Activated T-helper 9 cell treated with anti-CD3 and anti-CD28 coated beads, Interleukin-2, amount 50 U/mL, for 16 hours (primary cell): ENCODE measurements at places on chromosomes 5 and 9.

DNA sequence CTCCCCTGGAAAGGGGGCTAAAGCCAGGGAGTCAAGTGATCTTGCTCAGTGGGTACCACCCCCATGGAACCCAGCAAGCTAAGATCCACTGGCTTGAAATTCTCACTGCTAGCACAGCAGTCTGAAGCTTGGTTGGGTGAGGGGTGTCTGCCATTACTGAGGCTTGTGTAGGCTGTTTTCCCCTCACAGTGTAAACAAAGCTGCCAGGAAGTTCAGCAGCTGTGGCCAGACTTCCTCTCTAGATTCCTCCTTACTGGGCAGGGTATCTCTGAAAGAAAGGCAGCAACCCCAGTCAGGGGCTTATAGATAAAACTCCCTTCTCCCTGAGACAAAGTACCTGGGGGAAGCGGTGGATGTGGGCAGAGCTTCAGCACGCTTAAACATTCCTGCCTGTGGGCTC lies 17.1 kb upstream of the EPB41L4A start:
- DNase-seq = no peak

- peak; percentile 79 for DNase-seq
Measured at GRCh38 chr5:157265714-157266285, at the start of gene CYFIP2. CYFIP2 (plus strand) TSS chr5:157266123; CDS start chr5:157285362, 19,239 bp downstream.

DNA sequence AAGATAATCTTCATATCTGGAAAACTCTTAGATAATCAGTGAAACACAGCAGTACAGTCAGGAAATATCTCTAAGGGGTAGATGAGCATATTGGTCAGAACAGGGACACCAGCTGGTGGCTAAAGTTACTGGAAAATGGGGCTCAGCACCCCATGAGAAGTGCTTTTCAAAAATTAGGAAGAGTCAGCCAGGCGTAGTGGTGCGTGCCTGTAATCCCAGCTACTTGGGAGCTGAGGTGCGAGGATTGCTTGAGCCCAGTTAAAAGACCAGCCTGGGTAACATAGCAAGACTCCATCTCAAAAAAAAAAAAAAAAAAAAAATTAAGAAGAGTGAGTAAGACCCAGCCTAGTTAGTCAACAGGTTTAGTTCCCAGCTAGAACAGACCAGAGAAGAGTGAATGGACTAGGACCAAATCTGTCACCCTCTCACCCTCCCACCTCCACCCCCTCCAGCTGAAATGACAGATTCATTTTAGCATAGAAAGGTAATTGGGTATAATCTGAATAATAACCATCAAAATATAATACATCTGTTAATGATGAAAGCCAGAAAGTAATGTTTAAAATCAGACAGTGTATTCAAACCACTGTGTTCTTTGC lies 120.9 kb downstream of the CDC42SE2 start:
- DNase-seq = peak; percentile 40

GRCh38 chr5:139091439-139092156 lies 106.6 kb downstream of the SIL1 start:
- no peak for DNase-seq

GRCh38 chr5:124880903-124881697 lies 134.7 kb upstream of the ZNF608 start:
- DNase-seq = no peak

- no peak for DNase-seq
Measured at GRCh38 chr9:36031774-36032555, 4.7 kb upstream of the RECK start.

GRCh38 chr5:3024554-3024953 lies 273.1 kb upstream of the IRX2 start:
- no peak for DNase-seq

GRCh38 chr5:37668524-37669047 lies 171.3 kb downstream of the GDNF start:
- no peak for DNase-seq

- no peak for DNase-seq
Measured at GRCh38 chr5:149228618-149229297, 42.9 kb upstream of the AFAP1L1 start.

GRCh38 chr9:1216532-1216931 lies 166.4 kb downstream of the DMRT2 start:
- no peak for DNase-seq

- DNase-seq = no peak
Measured at GRCh38 chr5:173472164-173472563, 143.9 kb upstream of the STC2 start.

DNA sequence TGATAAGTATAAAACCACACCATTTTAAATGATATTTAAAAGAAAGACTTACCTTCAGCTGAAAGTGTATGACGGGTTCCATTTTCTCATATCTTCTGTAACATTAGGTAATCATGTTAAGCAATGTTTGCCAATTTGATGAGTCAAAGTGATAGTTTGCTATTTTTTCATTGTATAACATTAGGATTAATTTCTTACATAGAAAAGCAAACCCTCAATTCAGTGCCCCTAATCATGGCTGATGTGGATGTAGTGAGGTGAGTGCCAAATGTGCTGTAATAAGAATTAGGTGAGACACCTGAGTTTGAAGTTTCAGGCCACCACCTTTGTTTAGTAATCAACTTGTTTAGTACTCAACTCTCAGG lies 68.0 kb downstream of the UNC13B start:
- no peak for DNase-seq

DNA sequence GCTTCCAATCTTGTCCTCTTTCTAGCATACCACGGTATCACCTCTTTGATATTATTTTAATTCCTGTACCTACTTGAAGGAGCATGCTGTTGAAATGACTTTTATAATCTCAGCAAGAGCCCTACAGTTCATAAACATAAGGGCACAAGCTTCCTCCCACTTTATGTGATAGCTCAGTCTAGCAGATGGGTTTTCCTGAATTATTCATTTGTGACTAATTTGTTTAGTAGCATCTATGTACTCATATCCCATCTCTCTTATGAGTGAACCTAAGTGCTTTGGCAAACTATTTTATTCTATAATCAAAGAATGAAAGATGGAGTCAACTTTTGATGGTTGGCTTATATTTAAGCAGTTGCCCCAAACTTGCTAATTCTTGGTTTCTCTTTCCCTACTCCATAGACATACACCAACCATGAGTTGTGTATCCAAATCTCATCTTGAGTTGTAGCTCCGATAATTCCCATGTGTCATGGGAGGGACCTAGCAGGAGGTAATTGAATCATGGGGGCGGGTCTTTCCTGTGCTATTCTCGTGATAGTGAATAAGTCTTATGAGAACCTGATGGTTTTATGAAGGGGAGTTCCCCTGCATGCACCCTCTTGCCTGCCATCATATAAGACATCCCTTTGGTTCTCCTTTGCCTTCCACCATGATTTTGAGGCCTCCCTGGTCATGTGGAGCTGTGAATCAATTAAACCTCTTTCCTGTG lies 17.7 kb downstream of the TXNDC8 start:
- DNase-seq = no peak
